DMS79 (cell line): ENCODE measurements at places on chromosomes 11 and 22.
A peak's percentile ranks its signal among the peaks of the same experiment; 100 is the strongest.

DNA sequence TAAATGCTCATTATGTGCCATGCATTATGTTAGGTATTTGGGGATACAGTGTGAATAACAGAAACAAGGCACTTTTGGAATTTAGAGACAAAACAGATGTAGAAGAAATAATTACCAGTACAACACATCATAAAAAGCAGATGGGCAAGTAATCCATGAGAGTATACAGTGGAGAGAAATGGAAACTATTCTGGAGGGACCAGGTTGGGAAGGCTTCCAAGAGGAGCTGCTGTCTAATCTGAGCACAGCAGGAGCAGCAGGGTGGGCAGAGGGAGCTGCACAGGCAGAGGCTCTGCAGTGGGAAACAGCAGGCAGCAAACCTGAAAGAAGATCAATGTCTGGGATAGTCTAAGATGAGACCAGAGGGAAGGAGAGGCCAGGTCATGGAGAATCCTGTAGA, 268.7 kb upstream of the CCDC90B start:
- no peak for DNase-seq

- no peak for DNase-seq
Observed at GRCh38 chr11:12099132-12099873, 11.1 kb upstream of the MICAL2 start.

GRCh38 chr11:47438721-47439120, 10.2 kb downstream of the RAPSN start:
- DNase-seq: no peak

- no peak for DNase-seq
Observed at GRCh38 chr11:12687740-12688139, 13.5 kb downstream of the TEAD1 start.

DNA sequence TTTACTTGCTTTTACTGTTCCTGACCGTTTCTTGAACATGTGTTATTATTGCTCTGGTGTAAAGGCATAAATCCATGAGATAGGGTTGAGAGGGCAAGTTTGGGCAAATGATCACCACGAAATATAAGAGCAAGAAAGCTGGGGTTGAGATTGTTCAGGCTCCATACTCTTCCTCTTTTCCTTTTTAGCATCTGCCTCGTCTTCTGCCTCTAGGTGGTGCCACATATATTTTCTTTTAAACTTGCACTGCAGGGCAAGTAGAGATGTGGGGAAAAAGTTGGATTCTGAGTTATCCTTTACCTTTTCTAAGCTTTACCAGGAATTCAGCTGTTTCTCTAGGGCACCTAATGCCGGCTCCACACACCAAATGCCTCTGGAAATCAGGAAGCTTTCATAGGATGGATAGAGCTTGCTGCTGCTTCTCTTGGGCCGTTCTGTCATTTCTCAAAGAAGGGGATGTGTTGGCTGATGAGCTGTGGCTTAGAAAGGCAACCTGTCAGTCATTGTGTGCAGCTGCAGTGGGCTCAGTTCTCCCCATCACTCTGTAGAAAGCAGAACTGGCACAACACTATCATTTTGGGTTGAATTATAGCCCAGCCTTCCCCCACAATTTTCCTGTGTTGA, 98.2 kb downstream of the LDLRAD3 start:
- DNase-seq: no peak

DNA sequence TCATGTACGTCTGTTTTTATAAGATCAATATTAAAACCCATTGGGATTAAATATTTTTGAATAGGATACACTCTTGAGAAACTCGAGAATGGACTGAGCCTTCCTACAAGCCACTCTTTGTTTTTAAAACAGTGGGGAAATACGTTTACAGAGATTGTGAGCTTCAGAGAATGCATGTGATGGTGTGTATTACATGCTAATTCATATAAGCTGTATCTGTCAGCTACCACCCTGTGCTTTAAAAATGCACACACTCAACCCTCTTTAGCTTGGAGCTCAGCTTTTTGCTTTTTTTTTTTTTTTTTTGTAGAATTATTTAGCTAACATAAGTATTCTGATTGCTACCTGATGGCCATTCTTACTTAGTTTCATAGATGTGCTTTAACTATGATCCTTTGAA, 46.3 kb upstream of the ASPHD2 start:
- DNase-seq: no peak

DNA sequence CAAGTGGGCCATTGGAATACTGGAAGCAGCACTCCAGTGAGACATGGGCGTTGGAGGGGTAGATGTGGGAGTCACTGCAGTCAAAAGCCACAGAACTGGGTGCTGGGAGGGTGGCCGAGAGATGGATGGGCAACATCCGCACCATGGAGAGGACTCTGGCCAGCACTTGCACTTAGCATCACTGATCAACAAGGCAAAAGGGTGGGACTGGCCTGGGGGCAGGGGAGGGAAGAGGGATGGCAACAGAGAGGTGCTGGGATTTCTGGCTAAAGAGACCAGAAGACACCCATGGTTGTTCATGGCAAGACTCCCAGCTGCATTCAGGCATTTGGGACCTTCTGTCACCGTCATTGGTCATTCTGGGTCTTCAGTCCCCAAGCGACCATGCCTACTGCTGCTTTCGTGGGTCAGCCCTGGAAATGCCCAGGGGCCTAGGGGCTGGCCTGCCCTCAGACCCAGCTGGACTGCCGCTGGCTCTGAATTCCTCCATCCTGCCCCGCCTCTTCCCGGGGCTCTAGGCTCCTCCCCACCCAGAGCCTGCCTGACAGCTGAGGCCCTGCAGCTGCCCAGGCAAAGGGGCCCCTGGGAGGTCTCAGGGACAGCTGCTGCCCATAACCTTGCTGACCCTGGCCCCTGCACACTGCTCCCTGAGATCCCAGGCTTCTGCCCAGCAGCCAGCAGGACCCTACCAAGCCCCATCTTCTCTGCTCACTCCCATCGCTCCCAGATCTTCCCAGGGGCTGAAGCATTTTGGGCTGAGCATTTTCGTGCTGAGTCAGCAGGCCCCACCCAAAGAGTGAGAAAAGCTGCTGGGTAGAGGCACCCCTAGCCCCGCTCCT, 13.0 kb upstream of the CDC42EP2 start:
- no peak for DNase-seq

GRCh38 chr11:35177370-35177769, 38.4 kb downstream of the CD44 start:
- DNase-seq: peak; percentile 88

GRCh38 chr11:119085437-119085847, 761 bp downstream of the HMBS start:
- DNase-seq: no peak

- no peak for DNase-seq
Observed at GRCh38 chr11:96215826-96216225, 127.2 kb downstream of the MAML2 start.

DNA sequence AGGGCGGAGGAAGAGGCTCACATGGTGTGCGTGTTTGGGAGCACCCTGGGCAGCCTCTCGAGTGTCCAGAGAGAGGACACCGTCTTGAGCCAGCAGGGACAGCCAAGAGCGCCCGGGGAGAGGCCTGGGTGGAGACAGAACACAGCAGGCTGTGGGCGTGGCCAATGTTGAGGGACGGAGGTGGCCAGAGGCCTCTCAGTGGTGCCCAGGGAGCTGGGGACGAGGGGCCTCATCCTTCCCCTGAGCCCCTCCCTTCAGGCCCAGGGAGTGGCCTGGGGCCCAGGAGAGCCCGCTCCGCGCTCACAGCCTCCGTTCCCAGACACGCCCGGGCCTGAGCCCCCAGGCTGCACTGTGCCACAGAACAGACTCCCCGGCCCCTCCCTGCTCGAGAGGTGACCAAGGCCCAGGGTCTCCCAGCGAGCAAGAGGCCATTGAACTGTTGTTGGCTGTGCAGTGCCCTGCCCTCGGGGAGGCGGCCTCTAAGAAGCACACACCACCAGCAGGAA, 48.4 kb downstream of the CDKN1C start:
- no peak for DNase-seq
